Stimulated activated CD8-positive, alpha-beta memory T cell treated with anti-CD3 and anti-CD28 coated beads, Interleukin-7, amount 100 ng/mL, for 1 hour (primary cell): ENCODE measurements at places on chromosomes 6 and 20.

GRCh38 chr6:153662982-153663381, 376.1 kb upstream of the OPRM1 start:
- DNase-seq: no peak

- no peak for DNase-seq
These were observed 2.7 kb upstream of the TRERF1 start for GRCh38 chr6:42454428-42454791.

- DNase-seq: no peak
These were observed 32.0 kb downstream of the ZC2HC1B start for GRCh38 chr6:143896126-143896860.

DNA sequence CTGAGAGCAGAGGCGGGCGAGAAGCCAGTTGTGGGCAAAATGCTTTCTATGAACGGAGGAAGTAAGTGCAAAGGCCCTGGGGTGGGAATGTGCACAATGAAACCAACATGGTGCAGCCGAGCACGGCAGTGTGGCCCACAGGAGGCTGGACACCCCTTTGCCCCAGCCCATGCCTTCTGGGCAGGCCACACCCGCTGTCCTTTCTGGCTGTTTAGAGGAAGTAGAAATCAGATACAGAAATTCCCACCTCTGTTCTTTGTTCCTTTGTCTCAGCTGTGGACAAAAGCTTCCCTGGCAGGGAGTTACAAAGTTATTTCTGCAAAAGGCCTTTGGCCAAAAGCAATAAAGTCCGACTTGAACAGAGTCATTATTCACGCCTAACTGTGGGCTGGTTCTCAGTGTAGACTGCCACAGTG, 11.9 kb downstream of the SULF2 start:
- no peak for DNase-seq

DNA sequence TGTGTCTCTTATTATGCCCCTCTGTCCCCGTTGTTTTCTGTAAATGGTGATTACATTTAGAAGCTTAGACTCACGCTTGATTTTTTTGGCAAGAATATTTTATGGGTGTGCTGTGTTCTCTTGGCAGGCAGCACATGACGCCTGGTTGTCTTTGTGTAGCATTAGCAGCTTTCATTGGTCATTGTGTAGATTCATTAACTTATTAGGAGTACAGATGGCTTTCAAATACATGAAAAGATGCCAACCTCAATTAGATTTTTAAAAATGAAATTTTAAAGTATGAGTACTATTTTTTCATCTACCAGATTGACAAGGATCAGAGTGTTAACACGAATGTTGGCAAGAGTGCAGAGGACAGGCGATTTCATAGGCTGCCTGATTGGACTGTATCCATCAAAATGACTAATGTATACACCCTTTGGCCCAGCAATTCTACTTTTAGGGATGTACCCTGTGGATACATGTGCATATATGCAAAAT, 15.2 kb downstream of the COX4I2 start:
- no peak for DNase-seq

DNA sequence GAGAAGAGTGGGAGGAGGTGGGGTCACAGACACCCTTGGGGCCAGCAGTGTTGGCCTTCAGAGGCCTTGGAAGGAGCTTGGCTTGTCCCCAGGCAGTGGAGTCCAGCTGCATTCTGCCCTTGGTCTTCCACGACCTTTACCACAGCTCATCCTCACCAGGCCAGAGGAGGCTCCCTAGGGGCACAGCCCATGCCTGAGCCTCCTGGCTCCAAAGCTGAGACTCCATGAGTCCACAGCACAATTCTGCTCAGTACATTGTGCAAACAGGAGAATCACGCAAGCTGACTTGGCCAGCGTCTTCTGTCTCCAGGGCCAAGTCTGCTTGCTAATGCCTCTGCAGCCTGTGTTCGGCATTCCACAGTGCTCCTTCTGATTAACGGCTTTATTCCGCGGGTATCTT, 337.2 kb downstream of the SMOC2 start:
- no peak for DNase-seq

GRCh38 chr20:20580139-20580538, 132.3 kb downstream of the RALGAPA2 start:
- DNase-seq: no peak

DNA sequence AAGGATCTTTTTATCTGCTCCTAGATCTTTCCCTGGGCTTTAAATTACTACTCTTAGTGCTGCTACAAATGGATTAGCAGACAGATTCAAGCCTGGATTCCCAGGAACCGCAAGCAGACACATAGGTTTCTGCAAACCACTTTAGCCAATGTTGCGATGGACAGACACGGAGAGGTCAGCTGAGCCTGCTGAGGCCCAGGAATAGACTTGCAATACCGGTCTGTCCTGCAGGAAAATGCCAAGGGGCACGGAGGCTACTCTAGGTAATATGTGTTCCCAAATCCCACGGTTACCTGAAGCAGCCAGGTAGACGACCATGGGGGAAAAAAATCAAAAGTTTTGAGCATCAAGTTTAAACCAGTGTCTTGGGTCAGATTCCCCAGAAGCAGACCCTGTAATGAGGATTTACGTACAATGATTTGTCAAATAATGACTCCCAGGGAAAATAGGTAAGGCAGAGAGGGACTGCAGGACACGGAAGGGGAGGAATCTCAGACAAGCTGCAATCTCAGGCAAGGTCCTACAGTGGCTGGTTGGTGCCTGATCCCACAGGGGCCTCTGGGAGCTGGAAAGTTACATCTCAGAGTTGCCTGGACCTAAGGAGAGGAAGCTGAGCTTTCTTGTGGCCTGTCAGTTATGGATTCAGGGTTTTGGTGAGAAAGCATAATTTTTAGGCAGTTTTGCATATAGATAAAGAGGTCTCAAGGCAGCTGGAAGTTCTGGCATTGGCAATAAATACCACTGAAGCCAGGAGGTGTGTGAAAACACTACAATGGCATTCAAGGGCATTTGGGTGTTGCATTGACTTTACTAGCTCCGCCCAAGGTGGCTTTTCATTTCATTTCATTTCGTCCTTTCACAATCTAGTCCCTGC, 12.5 kb downstream of the OTOR start:
- no peak for DNase-seq

GRCh38 chr6:159902620-159903019, 11.8 kb downstream of the MAS1 start:
- no peak for DNase-seq
